ENCODE measurements at places on chromosomes 6 and 20.

DNA sequence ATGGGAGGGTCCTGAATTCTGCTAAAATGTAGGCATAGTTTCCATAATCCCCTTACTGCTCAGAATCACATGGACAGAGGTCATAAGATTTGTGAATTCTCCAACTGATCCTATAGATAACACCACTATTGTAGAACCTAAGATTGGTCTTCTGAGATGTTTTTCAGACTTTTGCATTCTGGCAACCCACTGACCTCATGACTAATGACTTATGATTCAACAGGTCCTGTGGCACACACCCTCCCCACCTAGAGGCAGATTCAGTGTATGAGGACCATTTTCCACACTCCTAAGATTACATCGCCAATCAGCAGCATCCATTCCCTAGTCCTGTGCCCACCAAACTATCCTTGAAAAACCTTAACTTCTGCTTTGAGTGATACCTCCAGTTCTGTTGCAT is 207.2 kb downstream of the BTBD9 start:
- no peak for DNase-seq

- no peak for DNase-seq
Observed at GRCh38 chr6:84021625-84022024, 11.9 kb upstream of the MRAP2 start.

DNA sequence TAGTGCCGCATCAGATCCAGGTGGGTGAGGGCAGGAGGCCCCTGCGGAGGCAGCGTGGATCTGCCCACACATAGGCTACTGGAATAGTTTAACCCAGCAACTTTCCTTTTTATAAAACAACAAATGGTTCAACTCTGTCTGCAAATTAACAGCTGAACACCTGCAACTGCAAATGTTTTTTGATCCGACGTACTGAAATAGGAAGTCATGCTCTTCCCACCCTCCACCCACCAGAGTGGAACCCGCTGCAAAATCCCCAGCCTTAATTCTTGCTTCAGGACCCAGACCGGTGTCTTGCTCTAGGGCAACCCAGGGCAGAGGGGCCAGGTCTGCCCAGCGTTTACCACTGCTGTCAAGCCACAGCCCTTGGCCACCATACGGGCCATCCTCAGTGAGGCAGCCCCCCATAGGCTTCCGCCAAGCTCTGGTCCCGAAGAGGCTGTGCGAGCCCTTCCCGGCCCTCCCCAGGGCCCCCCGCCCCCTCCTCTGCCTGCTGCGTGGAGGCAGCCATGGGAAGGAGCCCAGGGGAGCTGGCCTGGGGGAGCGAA is 334.3 kb downstream of the ZFAND3 start:
- DNase-seq: no peak

- DNase-seq: peak; percentile 74
Observed at GRCh38 chr6:36627801-36628246, 33.7 kb downstream of the SRSF3 start.

- no peak for DNase-seq
Observed at GRCh38 chr6:169968541-169969270, 217.3 kb downstream of the ERMARD start.

DNA sequence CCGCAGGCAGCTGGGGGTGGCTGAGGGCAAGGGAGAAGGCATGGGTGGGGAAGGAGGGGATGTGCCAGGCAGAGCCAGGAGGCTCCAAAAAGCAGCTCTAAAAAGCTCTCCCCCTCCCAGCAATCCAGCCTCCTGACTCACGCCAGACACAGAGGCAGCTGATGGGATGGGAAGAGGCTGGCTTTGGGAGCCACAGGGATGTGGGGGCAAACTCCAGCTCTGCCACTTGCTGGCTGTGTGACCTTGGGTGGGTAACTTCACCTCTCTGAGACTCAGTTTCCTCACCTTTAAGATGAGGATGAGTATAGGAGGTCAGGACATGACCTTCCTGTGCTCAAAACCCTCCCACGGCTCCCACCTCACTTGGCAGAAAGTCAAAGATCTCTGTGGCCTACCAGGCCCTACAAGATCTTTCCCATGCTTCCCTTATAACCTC is 148.9 kb downstream of the CEBPB start:
- DNase-seq: no peak

GRCh38 chr6:140879946-140880345 is 1252.8 kb upstream of the GJE1 start:
- DNase-seq: peak; percentile 35

GRCh38 chr6:123024976-123025375 is 28.9 kb downstream of the CLVS2 start:
- no peak for DNase-seq

GRCh38 chr6:111791415-111791814 is 81.8 kb downstream of the FYN start:
- no peak for DNase-seq
